ENCODE measurements at places on chromosomes 4 and X. TPM values are rescaled to one million over a fixed set of nuclear protein-coding genes. Genes with fewer than 3 reads are reported as not detected.

- no peak for DNase-seq
Observed at GRCh38 chr4:4323705-4324534, 33.9 kb downstream of the ZBTB49 start.

Gene SMR3A
- total RNA-seq, result not detected

Gene SSX4B
- not detected for total RNA-seq

DNA sequence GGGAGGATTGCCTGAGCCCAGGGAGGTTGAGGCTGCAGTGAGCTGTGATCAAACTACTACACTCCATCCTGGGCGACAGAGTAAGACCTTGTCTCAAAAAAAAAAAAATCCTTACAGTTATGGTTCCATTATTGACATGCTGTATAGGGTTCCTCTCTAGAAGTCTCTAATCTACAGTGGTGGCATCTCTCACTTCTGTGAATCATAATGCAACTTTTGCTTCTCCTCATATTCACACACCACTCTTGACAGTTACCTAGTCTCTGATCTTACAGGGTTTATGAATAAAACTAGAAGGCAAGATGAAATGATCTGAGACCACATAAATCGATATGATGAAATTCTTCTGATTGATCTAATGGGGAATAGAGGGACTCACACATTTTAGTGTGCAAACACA is 40.6 kb downstream of the DOCK11 start:
- no peak for DNase-seq
